ENCODE measurements at places on chromosomes 12 and 14. TPM values are rescaled to one million over a fixed set of nuclear protein-coding genes. Genes with fewer than 3 reads are reported as not detected.
A peak's percentile ranks its signal among the peaks of the same experiment; 100 is the strongest.

The KRT74 gene
- not detected for total RNA-seq

The RHEBL1 gene
- not detected for total RNA-seq

The IFNG-AS1 gene
- not detected for total RNA-seq

DNA sequence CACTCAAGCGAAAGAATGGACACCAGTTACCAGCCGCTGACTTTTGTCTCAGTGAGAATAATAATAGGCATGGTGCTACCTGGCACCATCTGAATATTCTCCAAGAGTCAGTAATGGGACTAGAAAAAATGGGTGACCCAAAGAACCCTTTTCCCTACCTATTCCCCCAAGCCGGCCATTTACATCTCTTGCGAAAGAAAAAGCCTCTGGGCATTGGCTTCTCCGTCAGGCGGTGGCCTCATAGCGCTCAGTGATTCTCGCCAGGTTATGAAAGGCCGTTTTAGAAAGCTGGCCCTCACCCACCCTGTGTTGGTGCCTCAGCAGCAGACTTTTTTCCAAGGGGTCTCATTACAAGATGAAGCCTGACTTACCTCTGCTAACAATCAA lies 523 bp upstream of the SLC6A15 start:
- DNase-seq: no peak

The ISM2 gene
- not detected for total RNA-seq

DNA sequence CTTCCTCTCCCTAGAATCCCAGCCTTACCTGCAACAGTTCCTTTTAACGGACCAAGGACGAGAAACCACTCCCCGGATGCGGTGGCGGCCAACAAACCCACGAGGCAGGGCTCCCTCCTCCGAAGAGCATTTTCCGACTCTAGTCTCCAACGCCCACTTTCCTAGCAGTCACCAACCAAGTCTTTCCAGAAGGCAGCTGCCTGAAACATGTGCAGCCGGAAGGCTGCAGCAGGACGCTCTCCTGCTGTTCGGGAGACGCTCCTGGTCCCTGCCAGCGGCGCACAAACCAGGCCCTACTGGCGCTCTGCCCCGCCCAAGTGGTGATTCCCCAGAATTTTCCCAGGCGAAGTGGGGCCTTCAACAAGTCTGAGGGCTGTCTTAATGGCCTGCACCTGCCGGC lies 21.1 kb upstream of the ADAM20 start:
- DNase-seq: peak; percentile 46

The GPR84 gene
- total RNA-seq: not detected

GRCh38 chr12:32877601-32878459 lies 18.7 kb downstream of the PKP2 start:
- DNase-seq: peak; percentile 75

Measured in body of pancreas (tissue), 4 donors.